Activated CD4-positive, alpha-beta T cell treated with anti-CD3 and anti-CD28 coated beads, Interleukin-2, amount 10 ng/mL, durations not matched to agents 24 days and 14 days (primary cell): ENCODE measurements at places on chromosomes 12 and 14.
A peak's percentile ranks its signal among the peaks of the same experiment; 100 is the strongest.

DNA sequence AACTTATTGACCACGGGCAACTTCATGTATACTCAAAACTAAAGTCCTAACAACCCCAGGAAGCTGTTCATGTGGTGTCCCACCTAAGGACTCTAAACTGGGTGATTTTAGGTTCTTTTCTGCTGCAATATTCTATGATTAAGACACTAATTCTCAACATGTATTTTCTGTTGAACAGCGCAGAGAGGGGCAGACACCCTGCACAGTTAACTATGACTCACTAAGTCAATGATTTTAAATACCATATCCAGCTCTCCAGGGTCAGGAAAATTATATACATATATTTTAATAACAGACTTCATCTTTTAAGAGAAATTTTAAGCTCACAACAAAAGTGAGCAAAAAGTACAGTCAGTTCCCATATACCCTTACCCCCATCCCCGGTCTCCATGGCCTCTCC lies 85.0 kb downstream of the FOXN3 start:
- no peak for DNase-seq

- DNase-seq: no peak
Measured at GRCh38 chr12:27077586-27077985, 4.8 kb downstream of the C12orf71 start.

GRCh38 chr12:75507086-75507485 lies 4.3 kb downstream of the KRR1 start:
- no peak for DNase-seq

DNA sequence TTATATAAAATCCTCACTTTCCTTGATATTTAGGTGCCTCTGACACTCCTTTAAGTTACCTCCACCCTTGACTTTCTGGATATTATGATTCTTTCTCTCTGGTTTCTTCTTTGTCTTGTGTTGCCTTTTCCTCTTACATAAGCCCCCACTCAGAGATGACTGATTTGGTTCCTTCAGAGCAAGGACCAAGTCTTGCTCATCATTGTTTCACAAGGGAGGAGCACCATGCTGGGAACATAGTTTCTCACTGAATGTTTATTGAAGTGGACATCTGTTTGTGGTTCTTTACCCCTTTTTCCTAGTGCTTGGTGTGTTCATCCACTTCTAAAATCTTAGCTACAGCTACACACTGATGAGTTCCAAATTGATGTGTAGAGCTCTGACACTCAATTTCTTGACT lies 161.3 kb upstream of the PTPRQ start:
- no peak for DNase-seq

GRCh38 chr14:90576581-90576980 lies 179.8 kb downstream of the CALM1 start:
- DNase-seq: no peak

- no peak for DNase-seq
Measured at GRCh38 chr12:1688086-1688710, 2.7 kb upstream of the ADIPOR2 start.

GRCh38 chr14:67986131-67986841 lies 166.7 kb downstream of the RAD51B start:
- no peak for DNase-seq

GRCh38 chr14:92726135-92726932 lies 22.1 kb downstream of the LGMN start:
- DNase-seq: peak; percentile 78

GRCh38 chr12:72074065-72074464 lies 135.4 kb downstream of the TPH2 start:
- no peak for DNase-seq

DNA sequence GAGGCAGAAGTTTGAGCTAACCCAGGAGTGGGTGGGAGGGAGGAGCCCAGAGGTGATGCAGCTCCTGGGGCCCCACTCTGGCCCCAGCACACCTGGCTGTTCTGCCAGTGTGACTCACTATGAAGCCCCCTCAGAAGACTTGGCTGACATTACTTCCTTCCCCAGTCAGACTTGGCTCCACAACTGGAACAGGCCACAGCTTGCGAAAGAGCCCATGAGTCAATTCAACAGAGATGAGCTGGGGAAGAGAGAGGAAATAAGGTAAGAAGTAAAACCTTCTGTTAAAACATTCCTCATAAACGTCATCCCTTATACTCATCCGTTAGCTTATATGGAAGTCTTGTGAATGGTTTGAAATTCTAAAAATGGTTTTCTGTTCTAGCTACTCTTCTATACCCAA lies 245.9 kb downstream of the ADAMTS20 start:
- no peak for DNase-seq

GRCh38 chr12:53090554-53090953 lies 6.9 kb upstream of the IGFBP6 start:
- no peak for DNase-seq

GRCh38 chr14:104554608-104555429 lies 24.7 kb upstream of the C14orf180 start:
- DNase-seq: no peak

- no peak for DNase-seq
Measured at GRCh38 chr14:64673316-64673715, 30.9 kb upstream of the PLEKHG3 start.

GRCh38 chr12:21773806-21774205 lies 700 bp downstream of the KCNJ8 start:
- DNase-seq: no peak

GRCh38 chr14:98633380-98633779 lies 638.6 kb downstream of the BCL11B start:
- DNase-seq: peak; percentile 30

DNA sequence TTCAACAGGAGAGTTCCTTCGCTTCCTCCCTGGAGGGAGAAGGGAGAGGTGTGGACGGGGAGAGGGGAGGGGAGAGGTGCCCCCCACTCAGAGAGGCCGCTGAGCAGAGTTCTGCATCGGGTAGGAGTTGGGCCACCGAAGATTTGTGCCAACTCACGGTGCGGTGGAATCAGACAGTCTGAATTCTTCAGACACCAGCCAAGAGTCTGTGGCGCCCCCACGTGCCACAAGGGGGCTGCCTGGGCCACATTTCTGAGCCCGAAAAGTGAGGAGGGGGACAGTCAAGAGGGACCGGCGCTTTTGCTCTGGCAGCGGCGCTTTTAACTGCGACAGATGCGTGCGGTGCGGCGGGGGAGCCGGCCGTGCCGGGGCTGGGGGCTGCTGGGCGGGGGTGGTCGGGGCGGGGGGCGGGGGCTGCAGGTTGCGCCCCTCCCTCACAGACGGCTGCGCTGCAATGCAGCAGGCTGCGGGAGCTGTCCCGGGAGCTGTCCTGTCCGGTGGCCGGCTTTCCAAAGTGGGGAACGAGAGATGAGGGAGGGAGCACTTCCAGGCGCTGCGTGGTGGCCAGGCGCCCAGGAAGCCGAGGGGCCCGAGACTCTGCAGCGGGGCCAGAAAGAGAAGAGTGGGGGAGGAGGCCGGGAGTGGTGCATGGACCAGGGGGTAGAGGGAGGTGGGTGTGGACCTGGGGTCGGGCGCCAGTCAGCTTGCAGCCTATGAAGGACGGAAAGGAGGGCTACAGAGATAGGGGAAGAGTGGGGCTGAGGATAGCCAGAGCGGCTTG lies 975 bp upstream of the RTL1 start:
- no peak for DNase-seq

DNA sequence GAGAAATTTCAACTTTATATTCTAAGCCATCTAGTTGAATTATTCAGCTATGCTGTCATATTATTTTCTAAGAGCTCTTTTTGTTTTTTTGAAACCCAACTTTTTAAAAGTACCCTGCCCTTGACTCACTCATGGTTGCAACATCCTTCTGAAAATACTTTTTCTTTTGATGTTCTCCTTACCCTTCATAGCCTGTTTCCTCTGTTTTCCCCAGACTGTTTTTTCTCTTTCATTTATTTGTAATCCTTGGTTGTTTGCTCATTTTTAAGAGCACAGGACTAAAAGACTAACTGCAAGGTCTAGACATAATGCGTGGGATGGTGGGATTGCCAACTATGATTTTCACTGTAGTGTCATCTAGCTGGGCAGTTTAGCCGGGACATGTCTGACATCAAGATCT lies 21.2 kb upstream of the CDKL1 start:
- DNase-seq: no peak

- no peak for DNase-seq
Measured at GRCh38 chr12:64950711-64951298, 126.4 kb downstream of the TBC1D30 start.

- no peak for DNase-seq
Measured at GRCh38 chr14:29895591-29896083, 32.0 kb downstream of the PRKD1 start.

DNA sequence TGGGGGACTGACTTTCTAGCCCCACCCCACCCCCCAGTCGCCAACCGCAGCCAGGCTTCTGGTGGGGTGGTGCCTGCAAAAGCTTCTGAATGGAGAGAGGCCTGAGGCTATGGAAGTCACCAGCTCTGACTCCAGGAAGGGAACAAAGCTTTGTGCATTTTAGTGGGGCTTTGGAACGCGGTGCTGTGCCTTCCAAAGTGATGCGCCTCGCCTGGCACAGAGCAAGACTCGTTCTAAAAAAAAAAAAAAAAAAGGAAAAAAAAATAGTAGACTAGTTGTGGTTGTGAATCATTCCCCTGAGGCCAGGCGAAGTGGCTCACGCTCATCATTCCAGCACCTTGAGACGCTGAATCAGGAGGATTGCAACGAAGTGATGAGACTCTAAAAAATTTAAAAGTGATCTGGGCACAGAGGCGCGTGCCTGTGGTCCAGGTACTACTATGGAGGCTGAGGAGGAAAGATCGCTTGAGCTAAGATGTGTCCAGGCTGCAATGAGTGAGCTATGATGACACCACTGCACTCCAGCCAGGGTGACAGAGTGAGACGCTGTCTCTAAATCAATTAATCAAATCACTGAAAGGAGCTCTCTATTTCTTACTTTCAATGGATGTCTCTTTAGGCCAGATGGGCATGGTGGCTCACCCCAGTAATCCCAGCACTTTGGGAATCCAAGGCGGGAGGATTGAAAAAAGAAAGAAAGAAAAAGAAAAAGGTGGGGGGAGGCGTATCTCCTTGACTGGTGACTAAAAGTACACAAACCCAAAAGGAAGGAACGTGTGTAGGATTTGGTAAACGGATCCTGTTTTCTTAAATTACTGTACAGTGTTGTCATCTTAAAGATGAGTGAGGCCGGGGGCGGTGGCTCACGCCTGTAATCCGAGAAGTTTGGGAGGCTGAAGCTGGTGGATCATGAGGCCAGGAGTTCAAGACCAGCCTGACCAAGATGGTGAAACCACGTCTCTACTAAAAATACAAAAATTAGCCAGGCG lies 259.6 kb upstream of the ALG10B start:
- DNase-seq: no peak

GRCh38 chr12:96015672-96016071 lies 19.5 kb upstream of the HAL start:
- DNase-seq: peak; percentile 55

DNA sequence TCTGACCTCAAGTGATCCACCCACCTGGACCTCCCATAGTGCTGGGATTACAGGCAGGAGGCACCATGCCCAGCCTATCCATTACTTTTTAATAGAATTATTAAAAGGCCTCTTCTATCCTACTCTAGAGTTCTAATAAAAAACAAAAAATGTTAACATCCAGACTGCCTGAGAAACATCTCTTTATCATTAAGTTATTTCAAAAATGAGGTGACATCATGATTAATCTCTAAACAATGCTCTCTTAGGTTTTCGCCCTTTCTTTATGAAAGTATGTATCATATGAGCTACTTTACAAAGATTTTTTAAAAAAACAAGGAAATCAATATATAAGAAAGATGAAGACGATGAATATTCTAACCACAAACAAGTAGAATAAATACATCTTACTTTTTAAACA lies 52.6 kb downstream of the FGD6 start:
- no peak for DNase-seq

DNA sequence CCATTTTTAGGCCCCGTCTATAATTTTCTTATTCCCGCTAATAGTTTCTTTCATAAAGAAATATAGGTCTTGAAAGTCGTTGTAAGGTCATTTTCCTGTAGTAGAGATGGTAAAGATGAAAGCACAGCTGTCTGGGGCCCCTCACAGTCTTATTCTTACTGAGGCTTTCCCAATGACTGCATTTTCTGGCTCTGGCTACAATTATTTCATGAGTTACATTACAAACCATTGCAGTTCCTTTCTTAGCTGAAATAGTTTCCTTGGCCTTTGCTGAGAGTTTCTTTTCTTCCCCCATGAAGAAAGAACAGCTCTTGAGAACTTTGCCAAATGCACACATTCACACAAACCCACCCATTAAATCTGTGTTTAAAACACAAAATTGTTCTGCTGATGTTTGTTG lies 113.0 kb downstream of the DYRK2 start:
- no peak for DNase-seq

- DNase-seq: peak; percentile 61
Measured at GRCh38 chr12:27431185-27431584, 15.4 kb upstream of the SMCO2 start.

GRCh38 chr14:60174352-60175254 lies 9.4 kb upstream of the DHRS7 start:
- no peak for DNase-seq

DNA sequence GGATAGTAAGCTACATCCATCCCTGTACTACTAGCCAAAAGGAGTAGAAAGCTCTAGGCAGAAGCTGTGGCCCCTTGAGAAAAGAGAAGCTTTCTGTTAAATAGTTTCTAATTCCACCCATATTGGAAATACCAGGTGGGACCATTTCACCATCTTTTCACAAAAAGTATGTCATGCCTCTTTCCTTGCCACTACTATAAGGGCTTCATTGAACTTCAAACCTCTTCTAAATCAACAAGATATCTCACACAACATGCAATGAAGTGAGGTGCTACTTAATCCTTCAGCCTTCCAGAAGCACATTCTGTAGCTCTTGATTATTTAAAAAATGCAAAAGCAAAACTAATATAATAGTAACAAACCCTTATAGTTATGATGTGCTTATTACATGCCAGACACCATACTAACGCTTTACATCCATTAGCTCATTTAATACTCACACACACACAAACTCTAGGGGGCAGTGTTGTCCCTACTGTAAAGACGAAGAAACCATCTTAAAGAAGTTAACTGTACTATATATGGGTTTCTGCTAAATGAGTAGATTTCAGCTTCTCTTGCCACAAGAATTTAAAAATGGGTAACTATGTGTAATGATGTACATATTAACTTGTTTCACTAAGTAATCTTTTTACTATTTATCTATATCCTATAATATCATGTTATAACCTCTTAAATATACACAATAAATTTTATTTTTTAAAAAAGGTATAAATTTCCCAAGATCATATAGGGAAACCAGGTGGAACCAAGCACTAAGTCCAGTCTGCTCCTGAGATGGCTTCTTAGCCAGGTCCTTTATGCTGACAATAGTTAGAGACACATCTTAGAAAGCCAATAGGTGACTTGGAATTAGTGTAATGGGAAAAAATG lies 124.4 kb downstream of the RPS29 start:
- DNase-seq: peak; percentile 88

DNA sequence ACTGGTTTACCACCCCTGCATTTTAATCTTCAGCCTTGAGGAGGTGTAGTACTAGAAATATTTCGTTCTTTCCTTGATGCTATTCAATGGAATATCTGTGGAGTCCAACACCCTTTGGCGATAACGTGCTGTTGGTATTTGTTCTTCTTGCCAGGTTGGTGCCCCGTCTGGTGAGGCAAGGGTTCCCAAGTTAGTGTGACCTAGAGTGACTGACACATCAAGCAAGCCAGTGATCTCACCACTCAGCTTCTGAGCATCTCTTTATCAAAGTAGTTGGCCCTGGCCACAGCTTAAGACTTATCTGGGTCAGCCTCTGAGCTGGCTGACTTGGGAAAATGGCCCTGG lies 60.2 kb downstream of the PLXNC1 start:
- DNase-seq: peak; percentile 74

GRCh38 chr12:118058881-118059280 lies 2.1 kb downstream of the WSB2 start:
- no peak for DNase-seq
